ENCODE measurements at places on chromosomes 4 and X. TPM values are rescaled to one million over a fixed set of nuclear protein-coding genes. Genes with fewer than 3 reads are reported as not detected.

DNA sequence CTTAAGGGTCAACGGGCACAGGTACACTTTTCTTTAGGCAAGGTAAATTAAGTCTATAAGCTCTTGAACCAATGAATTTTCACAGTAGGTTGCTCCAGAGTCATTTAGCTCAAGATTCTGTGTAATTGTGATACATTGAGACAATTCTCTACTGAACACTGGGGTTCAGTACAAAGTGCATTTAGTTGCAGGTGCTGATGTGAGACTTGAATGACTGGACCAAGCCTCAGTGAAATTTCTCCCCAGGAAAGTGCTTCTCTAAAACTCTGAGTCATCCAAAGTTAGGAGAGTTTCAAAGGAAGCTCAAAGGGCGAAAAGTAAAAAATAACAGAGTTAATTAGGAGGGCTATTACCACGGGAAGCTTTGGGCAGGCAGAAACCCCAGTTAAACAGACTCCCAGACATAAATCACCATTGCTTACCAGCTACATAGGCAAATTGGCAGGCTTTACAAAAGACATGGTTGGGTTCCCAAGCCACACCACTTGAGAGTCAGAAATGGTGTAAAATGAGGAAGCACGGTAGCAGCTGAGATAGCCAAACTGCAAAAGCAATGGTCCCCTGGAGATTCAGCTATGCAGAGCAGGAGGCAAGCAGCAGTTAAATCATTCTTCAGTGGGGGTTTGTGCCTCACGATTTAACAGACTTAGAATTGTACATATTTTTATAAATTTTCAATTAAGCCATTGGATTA lies 202.6 kb downstream of the PCDH19 start:
- DNase-seq = no peak

TMSB15C gene
- 0.47 TPM for total RNA-seq

GRCh38 chr4:173301518-173302201 lies 32.5 kb downstream of the HMGB2 start:
- DNase-seq = no peak

GRCh38 chr4:70754990-70755688 lies 33.4 kb downstream of the RUFY3 start:
- DNase-seq = no peak

- DNase-seq = no peak
Measured at GRCh38 chr4:156790866-156791265, 180.7 kb downstream of the PDGFC start.

Measured in right atrium auricular region (tissue), 2 donors.